Stimulated activated CD4-positive, alpha-beta T cell treated with anti-CD3 and anti-CD28 coated beads, Interleukin-2, amount 100 ng/mL, for 24 hours (primary cell): ENCODE measurements at places on chromosomes 2 and 18.
A peak's percentile ranks its signal among the peaks of the same experiment; 100 is the strongest.

GRCh38 chr2:38743672-38744398, 7.3 kb downstream of the SRSF7 start:
- DNase-seq: no peak

DNA sequence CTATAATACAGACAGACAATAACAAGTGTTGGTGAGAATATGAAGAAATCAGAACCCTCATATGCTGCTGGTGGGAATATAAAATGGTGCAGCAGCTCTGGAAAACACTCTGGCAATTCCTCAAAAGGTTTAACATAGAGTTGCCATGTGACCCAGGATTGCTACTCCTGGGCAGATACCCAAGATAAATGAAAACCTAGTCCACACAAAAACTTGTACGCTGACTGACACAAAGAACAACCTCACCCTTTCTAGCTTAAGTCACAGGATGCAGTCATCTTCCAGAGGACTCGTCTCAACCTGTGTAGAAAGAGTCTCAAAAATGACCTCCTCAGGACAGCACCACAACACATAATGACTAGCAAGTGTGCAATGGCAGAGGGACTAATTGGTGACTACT, 71.6 kb upstream of the ACAA2 start:
- DNase-seq: no peak

DNA sequence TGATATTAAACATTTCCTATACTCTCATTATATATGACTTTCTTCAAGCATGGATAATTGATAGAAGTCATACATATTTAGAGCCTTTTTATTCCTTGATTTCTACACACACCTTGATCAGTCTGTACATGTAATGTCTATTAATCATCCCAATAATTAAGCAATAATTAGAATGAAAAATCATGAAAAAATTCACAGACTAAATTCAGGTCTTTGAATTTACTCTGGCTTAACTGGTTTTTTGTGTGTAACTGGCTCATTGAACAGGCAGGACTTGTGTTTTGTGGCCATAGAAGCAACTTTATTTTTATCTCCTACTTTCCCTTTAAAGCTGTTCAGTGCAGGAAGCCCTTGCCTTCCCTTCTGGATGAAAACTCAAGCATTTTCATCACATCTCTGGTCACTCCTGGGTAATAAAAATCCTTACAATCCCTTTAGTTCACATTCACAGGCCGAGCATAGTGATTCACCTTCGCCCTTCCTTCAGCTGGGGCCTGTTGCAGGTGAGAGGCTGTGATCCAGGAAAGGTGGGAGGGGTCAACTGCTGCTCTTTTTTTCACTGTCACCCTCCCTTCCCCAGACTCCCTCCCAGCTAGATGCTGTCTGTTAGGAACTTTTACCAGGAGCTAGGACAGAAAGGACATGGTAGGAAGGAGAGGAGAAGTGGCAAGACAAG, 58.0 kb upstream of the ITSN2 start:
- no peak for DNase-seq

GRCh38 chr2:207951734-207952470, 73.4 kb downstream of the PLEKHM3 start:
- no peak for DNase-seq

DNA sequence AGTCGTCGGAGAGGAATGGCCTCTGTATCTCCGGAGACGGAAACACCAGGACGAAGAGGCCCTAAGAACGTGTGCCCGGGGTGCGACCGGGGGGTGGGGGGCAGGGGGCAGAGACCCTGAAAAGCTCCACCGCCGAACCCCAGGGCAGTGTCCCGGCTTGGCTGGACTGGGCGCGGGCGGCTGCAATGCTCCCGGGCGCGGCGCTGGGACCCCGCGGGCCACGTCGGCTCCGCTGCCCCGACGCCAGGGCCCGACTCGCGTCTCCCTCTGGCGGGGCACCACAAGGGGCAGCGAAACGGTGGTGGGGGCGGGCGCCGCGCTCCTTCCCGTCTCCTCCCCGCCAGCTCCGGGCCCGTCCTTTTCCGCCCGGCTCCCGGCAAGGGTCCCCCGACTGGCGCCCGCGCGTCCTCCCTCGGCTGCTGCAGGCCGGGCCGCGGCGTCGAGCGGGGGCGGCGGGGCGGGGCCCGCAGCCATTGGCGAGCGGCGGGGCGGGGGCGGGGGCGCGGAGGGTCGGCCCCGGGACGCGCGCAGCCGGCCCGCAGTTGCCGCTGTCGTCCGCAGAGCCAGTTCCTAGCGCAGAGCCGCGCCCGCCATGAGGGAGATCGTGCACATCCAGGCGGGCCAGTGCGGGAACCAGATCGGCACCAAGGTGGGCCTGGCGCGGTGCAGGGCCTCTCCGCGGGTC, at the start of gene TUBB6:
Gene TUBB6 (plus strand): TSS at position 541 of the 685 bp plus-strand sequence. CDS start 52 bp downstream, at position 593.
- DNase-seq: peak; percentile 53

DNA sequence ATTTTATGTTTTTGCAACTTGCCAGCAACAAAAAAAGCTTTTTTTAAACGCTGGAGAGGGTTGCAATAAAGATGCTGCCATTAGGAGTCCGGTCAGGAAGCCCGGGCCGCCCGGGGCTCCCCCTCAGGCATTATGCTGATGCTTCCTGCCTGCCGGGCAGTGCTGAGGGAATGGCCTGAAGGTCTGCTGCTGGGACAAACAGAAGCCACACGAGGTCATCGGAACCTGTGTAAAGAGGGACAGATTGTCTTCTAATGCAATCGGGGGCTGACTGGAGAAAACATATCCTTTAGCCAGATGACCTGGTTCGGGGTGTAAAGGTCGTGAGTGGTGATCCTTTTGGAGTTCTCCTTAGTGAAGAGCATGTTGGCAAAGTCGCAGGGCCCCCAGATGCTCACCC, 2.3 kb downstream of the IMPA2 start:
- DNase-seq: no peak

DNA sequence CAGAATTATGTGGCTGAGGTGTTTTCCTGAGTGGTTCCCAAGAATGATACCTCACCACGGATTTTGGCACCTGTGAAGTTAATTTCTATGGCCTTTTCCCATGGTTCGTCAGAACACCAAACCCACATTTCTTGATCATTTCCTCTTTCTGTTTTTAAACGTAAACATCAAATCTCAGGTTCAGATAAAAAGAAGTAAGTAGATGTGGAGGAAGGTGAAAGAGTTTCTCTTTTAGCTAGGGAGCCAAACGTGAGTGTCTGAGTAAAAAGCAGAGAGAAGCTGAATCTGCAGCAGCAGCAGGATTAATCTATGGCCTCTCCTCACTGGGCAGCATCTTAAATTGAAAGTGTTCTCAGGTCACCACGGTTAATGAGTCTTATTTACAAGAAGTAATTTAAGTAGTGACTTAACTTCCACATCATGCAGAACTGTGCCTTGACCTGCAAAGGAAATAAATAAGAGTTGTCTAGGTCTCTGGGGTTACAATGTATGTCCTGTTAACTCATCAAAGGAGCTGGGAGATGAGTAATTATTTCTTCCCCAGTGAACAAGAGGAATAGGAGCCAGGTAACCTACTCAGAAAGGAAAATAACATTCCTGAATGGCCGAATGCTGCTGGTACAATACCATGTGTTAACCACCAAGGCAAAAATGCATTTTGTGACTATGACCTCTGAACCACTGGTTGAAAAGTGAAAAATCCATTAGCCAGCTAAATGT, 139.6 kb upstream of the NETO1 start:
- no peak for DNase-seq

DNA sequence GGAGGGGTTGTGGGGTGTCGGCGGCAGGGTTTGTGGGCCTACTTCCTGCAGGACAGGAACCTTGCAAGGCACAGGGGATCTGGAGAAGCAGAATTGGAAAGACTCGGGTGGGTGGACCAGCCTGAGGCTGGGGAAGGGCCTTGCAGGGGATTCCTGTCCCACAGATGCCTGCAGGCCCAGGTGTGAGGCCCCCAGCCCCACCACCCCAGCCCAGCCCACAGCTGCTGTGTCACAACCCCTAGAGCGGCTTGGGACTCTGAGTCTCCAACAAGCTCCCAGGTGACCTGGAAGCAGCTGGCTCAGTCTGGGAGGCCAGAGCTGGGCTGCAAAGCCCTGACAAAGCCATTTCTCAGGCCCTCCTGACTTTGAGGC, 93.1 kb downstream of the ZFP36L2 start:
- DNase-seq: no peak

- no peak for DNase-seq
These were observed 647.7 kb downstream of the BCL11A start for GRCh38 chr2:59905731-59906130.

DNA sequence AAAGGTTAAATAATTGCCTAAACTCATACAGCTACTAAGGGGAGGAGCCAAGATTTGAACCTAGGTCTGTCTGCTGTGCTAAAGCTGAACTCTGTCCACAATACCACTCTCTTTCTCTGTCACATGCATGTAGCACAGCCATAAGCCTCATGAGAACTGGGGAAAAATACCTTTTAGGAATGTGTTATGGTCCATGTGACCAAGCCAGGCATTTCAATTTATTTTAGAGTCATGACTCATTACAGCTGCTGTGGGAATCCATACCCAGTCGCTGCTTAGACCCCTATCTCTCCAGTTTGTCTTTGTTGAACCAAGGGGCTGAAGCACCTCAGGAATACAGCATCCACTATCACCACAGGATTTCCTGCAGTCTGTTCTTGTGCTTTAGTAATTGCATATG, 200.0 kb upstream of the SIX3 start:
- DNase-seq: no peak

DNA sequence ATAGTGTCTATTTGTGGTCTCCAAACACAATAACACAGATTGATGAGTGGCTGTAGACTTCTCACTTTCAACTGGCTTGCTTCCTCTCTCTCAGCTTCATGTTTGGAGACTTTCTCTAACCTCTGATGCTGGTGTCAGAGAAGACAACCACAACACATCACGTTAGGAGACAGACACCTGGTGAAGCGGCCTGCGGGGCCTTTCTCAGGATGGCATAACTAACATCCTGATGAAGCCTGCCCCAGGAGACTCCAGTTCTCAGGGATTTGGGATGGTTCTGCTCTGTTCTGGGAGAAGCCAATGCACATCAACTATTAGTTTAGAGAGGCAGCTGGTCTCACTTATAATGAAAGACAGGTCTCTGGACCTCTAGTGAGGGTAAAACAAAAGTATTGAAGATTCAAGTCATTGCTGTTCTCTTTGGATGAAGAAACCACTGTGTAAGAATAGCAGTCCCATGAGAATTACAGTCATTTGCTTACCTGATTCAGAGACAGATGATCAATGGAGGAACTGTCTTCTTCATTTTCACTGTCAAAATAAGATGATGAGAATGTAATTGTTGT, 2.0 kb downstream of the IL1A start:
- no peak for DNase-seq

DNA sequence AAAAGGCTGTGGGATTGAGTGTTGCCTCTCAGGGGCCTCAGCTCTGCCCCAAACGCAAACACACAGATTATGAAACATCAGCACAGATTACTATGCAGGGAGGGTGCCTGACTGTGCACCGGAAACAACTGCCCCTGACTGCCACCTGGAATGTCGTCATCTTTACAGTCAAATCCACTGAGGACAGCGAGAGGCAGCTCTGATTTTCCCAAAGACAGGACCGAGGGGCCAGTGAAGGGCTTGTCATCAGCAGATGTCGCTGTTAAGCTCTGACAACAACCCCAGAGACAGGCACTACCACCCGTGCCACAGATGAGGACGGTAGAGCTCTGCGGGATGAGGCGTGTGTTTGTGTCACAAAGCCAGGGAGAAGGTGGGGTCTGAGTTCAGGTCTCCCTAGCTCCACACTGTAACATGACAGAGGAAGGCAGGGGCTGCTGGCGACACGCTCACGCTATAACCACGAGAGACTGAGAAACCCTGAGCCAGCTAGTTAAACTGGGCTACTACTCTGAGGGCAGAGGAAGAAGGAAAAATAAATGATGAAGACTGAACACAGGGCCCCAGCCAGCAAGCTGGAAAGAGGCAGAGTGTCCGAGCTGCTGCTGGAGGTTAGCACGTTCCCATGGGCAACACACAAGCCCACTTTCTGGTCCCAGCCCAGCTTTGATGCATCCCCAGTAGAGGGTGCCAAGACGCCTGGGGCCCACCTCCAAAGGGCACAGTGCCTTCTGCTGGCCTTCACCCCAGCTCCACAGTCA, 47.0 kb downstream of the PARD6G start:
- DNase-seq: no peak

DNA sequence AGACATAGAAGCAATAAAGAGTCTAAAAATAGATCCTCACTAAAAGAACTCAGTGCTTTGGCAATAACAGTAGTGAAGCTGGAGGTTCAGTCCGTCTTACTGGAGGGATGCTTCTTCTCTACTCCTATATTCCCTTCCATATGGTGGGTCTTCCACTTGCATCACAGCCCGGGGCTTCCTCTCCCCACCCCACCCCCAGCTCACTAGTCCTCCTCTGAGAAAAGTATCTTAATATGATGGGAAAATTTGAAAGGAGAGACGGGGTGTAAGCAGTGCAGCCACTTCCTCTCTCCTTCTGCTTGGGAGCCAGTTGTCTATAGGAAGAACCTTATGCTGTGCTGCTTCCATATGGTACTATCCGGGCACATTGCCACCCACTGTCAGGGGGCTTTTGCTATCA, 57.2 kb upstream of the SPOPL start:
- no peak for DNase-seq

- no peak for DNase-seq
These were observed 23.8 kb downstream of the ASB18 start for GRCh38 chr2:236240228-236240990.

GRCh38 chr2:206958261-206958660, 18.9 kb downstream of the CPO start:
- no peak for DNase-seq

DNA sequence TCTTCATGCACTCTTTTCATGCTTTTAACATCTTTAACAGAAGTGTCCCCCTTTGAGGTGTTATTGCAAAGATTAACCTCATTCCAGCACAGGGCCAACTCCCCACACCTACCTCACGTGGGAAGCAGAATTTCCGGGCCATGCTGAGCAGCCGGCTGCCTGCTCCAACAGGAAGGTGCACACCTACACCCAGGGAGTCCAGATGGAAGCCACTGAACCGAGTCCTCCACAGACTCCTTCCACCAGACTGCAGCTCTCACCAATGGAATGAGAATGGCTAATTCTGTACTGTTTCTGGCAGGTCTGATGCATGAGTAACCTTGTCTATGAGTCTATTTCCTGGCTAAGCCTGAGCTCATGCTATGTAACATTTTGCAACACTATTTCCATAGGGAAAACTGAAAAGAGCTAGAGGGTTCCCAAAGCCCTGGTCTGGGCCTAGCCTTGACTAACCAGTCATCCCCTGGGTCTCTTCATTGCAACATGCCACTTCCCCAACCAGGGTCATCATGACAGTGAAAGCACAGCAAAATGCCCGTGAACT, 11.0 kb downstream of the ERFE start:
- DNase-seq: no peak

GRCh38 chr2:208360259-208361076, 46.1 kb upstream of the PTH2R start:
- DNase-seq: no peak

DNA sequence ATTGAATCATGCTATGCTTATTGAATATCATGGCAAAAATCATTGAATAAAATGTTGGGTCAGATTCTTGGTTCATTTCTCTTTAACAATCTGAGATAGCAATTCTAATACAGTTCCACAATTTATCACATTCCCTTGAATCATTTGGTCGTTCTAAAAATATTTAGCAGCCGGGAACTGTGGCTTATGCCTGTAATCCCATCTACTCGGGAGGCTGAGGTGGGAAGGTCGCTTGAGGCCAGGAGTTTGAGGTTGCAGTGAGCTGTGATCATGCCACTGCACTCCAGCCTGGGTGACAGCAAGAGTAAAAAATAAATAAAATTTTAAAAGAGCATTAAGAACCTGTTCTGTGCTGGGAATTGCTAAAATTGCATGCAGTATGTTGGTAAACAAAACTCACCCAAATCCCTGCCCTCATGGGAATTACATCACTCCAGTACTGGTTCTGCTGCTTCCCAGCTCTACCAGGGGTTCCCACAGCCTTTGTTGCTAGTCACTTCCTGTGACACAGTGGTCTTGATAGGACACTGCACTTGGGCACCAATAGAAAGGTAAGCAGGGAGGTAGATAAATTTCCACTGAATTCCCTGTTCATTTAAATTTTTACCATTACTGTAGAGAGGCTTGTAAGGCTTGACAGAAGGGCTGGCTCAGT, 200.4 kb downstream of the CTNNA2 start:
- DNase-seq: no peak
